Lung microvascular endothelial cell (primary cell): ENCODE measurements at places on chromosomes 7 and 10.

GRCh38 chr7:54141576-54141975, 400.6 kb upstream of the VSTM2A start:
- no peak for DNase-seq

GRCh38 chr7:128059143-128059988, 28.1 kb upstream of the LRRC4 start:
- DNase-seq: no peak

- DNase-seq: no peak
These were observed 32.3 kb downstream of the ORC5 start for GRCh38 chr7:104175361-104175984.

DNA sequence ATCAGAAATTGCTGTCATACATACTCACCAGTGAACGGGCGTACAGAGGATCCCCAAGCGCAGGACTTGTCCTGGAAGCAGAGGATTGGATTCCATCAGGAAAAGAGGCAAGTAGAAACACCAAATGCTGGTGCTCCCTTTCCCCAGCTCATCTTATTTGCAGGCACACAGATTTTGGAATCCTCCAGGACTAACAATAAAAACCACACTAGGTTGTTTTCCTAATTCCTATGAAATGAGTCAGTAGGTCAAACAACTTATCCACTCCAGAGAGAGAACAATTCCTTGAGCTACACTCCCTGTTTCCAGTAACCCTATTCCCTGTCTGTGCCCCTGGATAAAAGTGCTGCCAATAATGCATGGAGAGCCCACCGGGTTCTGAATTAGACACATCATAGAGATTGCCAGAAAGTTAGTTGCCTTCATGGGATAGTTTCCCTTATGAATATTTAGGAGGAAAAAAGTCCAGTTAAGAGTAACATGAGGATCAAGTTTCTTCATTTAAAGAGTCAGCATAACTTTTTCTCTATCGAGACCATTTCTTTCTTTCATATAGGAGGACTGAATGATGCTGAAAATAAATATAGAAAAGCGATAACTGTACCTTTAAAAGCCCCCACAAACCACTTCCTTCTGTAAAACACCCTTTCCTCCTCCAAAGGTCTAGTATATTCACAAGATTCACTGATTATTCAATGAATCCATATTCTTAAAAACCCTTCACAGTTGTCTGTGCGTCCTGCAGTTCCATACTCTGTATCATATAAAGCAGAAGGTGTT, 178.3 kb upstream of the KLF14 start:
- DNase-seq: peak; percentile 76

DNA sequence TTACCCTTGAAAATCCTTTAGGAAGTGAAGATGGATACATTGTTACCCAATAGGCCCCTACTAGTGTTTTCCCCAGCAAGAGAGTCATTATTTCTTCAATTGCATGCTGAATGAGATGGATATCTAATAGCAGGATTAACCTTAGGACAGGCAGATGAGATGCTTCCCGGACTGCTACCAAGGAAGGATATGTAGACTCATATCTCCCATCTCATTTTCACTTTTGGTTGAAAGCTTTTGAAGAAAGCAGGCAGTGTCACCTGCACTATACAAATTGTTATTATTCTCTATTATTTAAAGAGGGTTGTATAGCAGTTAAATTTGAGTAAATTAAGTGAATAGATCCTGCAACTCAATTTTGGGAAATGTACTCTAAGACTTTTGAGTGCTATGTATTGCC, 17.0 kb upstream of the ARHGAP21 start:
- DNase-seq: no peak

DNA sequence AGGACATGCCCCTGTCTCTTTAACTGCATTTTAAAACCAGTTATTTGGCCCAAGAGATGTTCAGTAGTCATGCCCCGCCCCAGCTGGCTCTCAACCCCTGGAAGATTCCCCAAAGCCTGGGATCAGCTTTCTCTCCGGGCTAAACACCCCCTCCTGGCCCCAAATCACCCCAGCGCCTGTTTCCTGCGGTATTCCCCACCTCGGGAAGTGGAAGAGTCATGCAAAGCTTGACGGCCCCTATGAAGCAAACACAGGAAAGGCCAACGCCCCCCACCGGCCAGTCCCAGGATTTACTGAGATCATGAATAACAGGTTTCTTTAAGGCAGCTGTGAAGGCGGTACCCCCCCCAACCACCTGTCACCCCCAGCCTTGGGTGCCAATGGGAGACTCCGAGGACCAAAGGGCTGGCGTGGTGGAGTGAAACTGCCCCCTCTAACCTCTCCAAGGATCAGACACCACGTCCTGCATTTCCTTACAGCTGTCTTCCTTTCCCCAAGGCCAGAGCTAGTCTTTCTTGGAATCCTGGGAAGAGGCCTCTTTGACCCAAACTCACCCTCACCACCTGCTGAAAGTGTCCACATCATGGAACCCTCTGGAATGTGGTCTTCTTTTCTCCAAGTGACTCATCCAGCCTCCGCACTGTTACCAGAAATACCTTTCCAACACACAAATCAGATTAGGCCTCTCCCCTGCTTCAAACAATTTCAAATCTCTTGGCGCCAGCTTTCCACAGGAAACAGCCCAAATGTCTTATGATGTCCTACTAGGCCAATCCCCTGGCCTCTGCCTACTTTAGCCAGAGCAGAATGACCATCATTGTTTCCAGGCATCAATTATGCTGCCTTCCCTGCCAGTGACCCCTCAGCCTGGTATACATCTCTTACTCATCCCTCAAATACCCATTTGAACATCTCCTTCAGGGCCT, 301.5 kb downstream of the ZEB1 start:
- peak; percentile 59 for DNase-seq

DNA sequence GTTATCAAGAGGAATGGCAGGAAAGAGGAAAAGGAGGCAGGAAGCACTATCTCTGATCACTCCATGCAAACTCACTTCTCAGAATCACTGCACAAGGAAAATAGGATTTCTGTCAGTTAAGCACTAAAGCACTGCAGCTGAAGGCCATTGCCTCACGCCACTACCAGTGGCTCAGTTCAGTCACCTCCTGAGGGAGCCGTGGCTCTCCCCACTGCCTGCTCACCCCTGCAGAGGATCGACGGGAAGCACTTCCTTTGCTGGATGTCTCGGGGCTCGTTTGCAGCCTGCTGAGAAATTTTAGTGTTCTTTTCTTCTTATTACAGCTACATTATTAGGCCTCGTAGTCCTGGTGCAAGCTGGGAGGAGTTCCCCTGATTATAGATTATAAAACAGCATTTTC, 90.1 kb upstream of the ADCY1 start:
- no peak for DNase-seq

- DNase-seq: no peak
These were observed 239.5 kb upstream of the PPP1R3A start for GRCh38 chr7:114158275-114158674.

DNA sequence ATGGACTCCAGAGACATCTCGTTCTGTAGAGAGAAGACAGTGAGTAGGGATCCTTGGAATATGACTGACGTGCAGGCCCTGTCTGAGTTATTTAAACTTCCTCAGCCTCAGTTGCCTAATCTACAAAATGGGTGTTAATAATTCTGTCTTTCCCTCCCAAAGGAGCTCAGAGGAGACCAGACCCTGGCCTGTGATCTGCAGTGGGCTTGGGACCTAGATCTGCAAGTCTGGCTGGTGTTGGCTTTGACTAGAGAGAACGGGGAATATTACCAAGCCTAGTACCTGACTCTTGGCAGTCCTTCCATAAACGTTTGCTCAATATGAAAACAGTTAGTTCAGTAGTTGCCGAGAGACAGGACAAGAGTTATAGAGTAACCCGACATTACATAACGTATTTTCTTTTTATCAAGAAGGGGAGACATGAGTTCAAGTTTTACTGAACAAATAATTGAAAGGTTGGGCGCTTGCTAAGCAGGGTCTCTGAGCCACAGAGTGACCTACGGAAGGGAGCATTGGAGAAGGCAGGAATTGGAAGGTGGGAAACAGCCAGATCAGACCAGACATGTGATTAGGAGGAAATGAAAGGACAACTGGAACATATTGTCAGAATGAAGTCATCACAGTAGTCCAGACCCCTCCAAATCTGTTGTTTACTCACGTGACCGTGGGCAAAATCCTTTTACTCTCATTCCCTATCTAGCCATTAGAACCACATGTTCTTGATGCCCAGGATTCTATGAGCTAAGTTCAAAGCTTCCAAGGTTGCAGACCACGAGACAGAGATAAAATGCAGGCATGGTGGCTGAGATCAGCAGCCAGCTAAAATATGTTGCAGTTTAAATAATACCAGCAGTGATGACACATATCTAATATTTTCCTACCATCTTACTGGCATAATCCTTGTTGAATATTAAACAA, 10.9 kb upstream of the CYP3A4 start:
- peak; percentile 2 for DNase-seq

GRCh38 chr7:146926841-146927240, 810.2 kb downstream of the CNTNAP2 start:
- no peak for DNase-seq

DNA sequence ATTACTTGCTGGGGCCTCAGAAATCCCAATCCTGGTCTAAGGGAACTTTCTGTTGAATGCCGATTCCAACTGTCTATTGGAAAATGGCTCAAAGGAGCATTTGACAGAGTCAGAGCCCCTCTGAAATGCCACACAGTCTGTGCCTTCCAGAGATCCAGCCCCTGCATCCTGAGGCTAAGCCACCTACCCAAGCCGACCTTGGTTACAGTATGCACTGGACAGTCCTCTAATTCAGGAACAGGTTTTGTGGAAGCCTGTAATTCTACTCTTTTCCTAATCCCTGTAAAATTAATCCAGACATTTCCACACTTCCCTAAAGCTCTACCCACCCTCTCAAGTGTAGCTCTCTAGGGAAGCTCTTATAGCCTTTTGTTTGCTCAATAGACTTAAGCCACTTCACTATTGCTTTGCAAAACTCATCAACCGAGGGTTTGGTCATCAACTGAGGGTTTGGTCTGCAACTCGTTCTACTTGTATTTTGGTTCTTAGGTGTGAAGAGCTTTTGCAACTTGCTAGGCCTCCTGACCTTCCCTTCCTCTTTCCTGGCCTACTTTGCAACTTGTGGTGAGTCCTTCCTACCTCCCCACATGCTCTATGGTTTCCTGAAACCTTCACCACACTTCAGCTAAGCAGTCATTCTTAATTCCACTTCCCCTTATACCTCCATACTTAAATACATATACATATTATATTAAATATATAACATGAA, 364.8 kb downstream of the SFMBT2 start:
- DNase-seq: no peak

GRCh38 chr10:11320809-11321520, 290.5 kb downstream of the USP6NL start:
- DNase-seq: no peak

DNA sequence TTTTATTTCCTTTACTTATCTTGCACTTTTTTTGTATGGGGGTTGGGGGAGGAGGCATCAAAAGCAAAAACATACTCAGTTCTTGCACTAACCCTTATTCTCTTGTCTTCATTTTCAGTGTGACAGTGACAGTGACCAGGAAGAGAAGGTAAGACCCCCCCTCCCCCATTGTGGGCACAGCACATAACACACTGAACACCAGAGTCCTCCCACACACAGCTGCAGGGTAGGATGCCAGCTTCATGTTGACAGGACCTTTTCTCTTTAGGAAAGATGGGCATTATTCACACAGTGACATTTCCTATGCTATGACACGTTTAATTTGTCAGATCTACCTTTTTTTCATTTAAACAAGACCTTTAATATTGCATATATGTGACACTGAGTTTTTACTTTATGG, 696.3 kb upstream of the GALNT17 start:
- DNase-seq: no peak

GRCh38 chr7:30810986-30811385, 39.8 kb downstream of the MINDY4 start:
- no peak for DNase-seq

DNA sequence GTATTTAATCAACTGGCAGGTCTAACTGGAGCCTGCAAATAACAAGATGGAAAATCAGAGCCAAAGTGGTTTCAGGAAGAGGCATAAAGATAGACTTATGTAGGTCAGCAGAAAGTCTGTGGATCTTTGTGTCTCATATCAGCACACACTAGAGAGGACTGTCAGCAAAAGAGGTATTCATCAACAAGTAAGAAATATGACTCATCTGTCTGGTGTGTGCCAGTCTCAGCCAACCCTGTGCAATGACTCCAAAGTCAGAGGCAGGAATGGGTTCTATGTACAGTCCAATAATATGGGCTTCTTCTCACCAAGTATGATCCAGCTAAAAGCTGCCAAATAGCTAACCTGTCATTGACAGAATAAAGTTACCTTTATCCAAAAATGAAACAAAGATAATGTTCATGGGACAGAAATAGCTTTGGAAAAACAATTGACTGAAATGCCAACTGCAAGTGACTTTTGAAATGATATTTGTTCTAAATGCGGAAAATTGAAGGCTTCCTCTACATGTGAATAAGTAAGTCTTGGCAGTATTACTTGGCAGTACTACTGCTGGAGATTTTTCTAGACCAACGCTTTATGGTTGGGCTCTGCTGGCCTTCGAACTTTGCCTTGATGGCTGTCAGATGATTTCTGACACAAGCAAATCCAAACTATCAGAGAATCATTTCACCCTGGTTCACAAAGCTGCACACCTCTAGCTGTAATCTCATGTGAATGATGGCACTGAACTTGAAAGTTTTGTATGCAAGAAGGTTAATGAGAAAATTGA, 272.3 kb upstream of the SEMA3C start:
- no peak for DNase-seq

- DNase-seq: no peak
These were observed 227.6 kb downstream of the ANKRD7 start for GRCh38 chr7:118452128-118452527.

DNA sequence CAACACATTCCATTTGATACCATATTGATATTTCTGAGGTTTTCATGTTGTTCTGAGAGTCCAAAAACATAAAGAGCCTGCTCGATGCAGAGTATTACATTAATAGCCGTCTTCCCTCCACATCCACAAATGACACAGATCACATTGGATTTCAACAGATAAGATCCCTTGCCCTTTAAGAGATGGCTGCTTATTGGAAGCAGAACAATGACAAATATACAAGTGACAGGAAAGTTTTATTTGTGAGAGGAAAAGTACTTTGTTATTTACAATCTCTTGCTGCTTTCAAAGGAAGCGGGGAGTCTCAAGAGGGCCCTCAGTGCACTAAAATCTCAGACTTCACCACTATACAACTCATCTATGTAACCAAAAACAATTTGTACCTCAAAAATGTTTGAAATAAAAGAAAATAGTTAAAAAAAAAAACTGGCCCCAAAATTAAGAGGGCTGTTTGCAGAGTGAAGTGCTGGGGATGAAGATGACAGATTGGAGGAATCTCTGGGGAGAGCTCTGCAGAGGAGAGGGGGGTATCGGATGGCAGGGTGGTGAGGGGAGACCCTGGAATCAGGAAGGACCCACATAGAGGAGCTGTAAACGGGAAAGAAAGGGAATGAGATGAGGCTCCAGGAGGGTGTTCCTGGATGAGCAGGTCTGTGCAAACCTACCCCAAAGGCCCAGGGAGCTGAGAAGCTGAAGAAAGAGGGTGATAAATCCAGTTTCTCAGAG, 42.5 kb upstream of the ZNF438 start:
- DNase-seq: no peak

GRCh38 chr10:71731791-71732190, 12.2 kb upstream of the C10orf105 start:
- no peak for DNase-seq

DNA sequence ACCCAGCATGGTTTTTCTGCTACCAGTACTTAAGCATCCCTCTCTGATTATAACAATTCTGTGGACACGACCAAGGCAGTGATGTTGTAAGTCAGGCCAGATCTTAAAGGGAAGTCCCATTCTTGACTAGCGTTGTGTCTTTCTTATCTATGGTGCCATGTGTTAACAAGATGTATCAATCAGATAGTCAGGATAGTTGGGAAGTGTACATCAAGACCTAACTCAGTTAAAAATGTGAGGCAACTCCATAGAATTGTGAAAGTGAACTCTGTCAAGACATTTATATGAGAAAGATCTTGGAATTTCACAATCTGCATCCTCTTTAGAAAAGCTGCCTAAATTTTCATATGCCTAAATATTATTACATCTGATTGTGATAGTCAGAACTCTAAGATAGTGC, 341.7 kb upstream of the SEMA3D start:
- DNase-seq: no peak
